Activated CD8-positive, alpha-beta memory T cell treated with anti-CD3 and anti-CD28 coated beads for 48 hours (primary cell): ENCODE measurements at places on chromosomes 1 and 21.

- DNase-seq, result no peak
Observed at GRCh38 chr1:156746406-156746727, 5.1 kb downstream of the HDGF start.

GRCh38 chr1:115238336-115239147 lies 99.5 kb downstream of the NGF start:
- no peak for DNase-seq

- no peak for DNase-seq
Observed at GRCh38 chr1:228469413-228470162, 17.6 kb upstream of the RNF187 start.

DNA sequence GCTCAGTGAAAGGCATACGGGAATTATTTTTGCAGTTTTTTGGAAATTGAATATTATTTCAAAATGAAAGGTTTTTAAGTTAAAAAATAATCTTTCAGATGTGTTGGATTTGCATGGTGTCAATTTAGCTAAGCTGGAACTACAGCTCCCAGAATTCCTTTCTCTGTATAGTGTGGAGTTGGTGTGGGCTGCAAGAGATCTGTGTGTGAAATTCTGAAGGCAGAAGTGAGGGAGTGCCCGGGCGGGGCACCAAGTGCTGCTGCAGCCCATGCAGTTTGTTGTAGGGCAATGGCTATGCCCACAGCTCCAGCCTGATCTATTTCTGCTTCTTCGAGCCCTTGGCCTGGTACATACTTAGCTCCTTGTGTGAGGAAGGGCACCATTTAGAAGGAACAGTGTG lies 60.5 kb upstream of the CSF1 start:
- no peak for DNase-seq

GRCh38 chr1:19460535-19461219 lies 24.7 kb downstream of the CAPZB start:
- no peak for DNase-seq

GRCh38 chr1:145955436-145955835 lies 2.4 kb downstream of the LIX1L start:
- DNase-seq, result no peak

DNA sequence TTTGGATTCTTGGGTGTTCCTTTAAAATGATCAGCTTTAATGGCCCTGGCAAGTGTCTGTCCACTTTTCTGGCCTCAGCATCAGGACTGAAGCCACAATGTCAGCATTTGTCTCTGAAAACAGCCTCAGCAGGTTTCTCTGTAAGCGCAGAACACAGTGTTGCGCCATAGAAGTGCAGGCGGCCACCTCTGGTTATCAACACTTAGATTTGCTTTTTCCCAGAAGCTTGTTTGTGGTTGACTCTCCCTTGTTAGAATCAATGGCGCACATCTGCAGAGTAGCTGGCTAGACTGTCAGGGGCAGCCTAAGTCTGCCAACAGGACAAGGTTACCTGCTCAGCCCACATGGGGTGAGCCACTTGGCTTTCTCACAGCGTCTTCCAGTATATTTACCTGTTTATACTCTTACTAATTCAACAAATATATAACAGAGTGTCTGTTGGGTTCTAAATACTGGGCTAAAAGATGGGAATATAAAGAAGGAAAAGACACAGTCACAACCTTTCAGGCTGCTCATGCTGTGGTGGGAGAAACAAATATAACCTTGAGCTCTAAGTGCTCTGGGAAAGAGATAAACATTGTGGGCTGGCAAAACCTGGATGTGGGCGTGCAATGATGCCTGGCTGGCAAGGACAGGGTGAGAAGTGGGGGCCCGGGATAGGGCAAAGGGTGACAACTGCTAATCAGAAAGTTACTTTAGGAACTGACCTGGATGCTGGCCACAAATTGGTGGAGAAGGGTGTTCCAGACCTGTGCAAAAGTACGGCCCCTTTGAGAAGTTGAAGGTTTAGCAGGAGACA lies 149.3 kb upstream of the KIAA0040 start:
- DNase-seq, result no peak

DNA sequence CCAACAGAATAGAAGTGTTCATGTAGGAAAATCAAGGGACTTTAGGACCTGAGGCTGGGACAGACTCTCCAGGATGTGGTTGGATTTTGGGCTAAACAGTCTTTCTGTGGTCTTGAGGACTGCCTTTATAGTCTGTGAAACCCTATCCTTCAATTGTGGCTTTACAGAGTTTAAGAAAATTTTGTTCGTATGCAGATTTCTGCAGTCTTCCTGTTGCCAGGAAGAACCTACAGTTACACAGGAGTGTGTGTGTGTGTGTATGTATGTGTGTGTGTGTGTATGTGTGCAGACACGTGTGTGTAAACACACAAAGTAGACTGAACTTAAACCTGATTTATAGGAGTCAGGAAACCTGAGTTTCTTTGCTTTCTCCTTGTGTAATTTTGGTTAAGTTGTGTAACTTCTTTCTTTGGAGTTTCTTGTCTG lies 22.8 kb downstream of the NEK7 start:
- DNase-seq, result no peak

DNA sequence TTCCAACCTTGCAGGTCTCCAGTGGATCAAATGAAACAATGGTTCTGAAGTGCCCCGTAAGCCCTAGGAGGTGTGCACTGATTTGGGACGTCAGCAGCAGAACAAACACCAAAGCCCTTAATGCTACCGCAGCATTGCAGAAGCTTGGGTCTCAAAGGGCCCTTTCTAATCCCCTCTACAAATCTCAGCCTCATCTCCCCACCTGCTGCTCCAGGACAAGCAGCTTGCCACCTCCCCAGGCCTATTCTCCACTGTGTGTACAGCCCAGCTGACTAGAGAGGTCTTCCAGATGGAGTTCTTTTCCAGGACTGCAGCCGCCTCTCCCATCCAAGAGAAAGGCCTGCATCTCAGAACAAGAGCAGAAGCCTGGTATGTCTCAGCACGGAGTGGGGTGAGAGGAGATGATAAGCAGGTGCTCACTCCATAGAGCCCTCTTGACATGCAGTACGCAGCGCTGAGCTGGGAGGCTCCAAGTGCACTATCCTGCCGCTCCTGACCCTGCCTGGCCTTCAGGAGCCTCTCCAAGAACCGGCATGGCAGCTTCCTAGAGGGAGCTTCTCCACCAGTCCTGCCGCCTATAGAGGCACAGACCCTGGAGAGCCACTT lies 46.3 kb downstream of the MRPL37 start:
- no peak for DNase-seq

DNA sequence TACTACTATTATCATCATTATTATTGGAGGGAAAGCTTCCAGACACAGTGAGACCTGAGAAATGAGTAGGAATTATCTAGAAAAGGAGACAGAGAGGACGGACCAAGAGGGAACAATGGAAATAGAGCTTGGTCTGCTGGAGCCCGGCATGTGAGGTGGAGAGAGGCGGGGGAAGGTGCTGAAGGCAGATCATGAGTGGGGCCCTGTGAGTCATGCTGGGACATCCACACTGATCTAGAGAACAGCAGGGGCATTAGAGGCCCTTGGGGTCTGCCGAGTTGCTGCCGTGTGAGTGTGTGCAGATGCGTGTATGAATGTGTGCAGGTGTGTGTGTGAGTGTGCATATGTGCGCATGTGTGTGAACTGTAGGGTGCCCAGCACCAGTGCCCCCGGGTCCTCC lies 65.7 kb downstream of the TMCO4 start:
- no peak for DNase-seq

DNA sequence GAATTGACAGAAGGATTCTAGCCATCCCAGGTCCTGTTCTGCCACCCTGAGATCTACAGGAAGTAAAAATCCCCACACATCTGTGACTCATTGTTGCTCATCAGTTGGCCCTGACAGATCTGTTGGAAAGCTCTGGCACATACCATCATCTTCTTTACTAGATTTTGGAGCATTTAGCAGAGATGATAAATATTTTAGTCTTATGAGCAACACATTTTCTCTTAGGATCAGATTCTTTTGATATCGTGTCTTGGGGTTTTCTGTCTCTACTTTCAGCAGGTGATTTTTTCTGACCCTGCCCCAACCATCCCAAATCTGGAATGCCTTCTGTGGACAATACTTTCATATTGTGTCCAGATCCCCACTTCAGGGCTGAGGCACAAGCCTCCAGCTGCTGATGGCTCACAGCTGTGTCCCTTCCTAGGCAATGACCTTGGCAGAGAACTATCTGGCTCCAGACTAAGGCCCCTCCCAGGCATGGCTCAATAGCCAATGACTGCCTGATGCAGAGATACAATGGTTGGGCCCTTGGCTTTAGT lies 102.8 kb downstream of the GDAP2 start:
- no peak for DNase-seq

- no peak for DNase-seq
Observed at GRCh38 chr1:157137046-157137407, 1.2 kb downstream of the ETV3 start.

DNA sequence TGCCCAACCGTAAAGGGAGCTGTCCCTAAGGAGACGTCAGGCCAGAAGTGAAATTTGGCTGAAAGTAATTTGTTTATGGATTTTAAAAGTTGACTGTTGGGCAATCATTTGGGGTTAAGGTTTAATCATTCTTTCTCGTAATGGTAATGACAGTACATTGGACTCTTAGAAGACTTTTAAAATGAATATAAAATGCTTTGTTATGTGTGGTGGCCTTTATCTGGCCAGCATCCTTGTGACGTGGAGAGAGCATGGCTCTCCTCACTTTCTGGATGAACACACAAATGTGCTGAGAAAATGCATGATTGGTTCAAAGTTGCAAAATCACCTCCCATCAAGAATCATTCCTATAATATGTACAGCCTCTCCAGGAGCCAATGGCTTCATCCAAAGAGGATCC lies 160.2 kb downstream of the DHRS3 start:
- DNase-seq, result no peak

- DNase-seq, result no peak
Observed at GRCh38 chr1:19342062-19342750, 30.1 kb downstream of the SLC66A1 start.

GRCh38 chr21:19489930-19490329 lies 1086.3 kb upstream of the TMPRSS15 start:
- no peak for DNase-seq

GRCh38 chr1:77282187-77282865 lies 507 bp downstream of the AK5 start:
- peak; percentile 4 for DNase-seq

- DNase-seq, result no peak
Observed at GRCh38 chr1:15678578-15678977, 5.5 kb upstream of the PLEKHM2 start.

DNA sequence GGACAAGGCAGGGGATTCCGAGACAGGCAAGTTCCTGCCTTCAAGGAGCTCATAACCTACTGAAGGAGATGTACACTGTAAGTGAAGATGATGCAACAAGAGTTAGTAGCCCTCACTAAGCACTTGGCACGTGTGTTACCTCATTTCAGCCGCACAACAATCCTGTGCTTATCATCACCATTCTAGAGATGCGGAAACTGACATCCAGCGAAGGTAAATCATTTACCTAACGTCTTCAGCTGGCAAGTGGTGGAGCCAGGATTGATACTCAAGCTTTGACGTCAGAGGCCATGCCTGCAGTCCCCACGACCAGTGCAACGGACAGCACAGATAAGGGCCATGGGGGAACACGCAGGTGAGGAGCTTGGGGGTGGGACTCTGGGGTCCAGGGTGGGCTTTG lies 2.9 kb upstream of the UBXN10 start:
- no peak for DNase-seq

- no peak for DNase-seq
Observed at GRCh38 chr1:220278991-220279390, 6.7 kb upstream of the RAB3GAP2 start.

DNA sequence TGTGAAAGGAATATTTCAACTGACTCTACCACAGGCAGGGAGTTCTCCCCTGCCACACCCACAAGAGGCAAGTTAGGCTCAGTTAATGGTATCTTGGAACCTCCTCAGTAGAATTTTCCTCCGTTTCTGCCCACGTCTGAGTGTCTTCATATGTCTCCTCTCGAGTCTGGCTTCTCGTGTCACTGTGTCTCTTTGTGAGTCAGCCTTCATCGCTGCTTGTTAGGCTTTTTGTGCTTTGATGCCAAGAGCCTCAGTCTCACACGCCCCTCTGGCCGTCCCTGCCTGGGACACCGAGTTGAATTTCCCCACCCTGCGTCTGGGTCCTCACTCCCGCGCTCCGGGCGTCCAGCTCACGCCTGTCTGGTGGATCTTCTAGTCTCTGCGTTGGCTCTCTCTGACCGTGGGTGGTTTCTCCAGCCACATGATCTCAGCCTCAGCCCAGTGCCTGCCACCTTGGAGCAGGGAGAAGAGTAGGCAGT lies 125.7 kb upstream of the GADD45A start:
- no peak for DNase-seq

GRCh38 chr1:36529769-36530260 lies 47.1 kb upstream of the CSF3R start:
- DNase-seq, result no peak

GRCh38 chr1:23691499-23692307 lies at the start of gene RPL11:
RPL11 (plus strand) TSS chr1:23691806; CDS start chr1:23691824, 18 bp downstream.
- peak; percentile 59 for DNase-seq

DNA sequence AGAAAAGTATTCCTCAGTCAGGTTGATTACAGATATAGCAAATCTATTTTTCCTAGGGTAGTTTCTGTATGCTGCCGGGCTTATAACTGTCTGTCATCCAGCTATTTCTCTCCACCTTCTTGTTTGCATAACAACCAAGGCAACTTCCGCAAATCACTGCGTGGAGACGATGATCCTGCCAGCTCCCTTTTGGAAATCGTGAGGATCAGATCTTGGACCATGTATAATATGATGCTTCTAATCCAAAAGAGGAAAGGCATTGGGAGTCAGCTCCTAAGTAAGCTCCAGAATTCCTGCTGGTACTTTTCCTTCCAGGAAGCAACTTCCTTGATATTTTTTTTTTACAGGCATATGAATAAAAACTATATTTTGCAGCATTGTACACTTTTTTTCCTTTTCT lies 445 bp upstream of the RGS4 start:
- no peak for DNase-seq

- no peak for DNase-seq
Observed at GRCh38 chr1:2469103-2469940, 6.8 kb upstream of the PLCH2 start.

DNA sequence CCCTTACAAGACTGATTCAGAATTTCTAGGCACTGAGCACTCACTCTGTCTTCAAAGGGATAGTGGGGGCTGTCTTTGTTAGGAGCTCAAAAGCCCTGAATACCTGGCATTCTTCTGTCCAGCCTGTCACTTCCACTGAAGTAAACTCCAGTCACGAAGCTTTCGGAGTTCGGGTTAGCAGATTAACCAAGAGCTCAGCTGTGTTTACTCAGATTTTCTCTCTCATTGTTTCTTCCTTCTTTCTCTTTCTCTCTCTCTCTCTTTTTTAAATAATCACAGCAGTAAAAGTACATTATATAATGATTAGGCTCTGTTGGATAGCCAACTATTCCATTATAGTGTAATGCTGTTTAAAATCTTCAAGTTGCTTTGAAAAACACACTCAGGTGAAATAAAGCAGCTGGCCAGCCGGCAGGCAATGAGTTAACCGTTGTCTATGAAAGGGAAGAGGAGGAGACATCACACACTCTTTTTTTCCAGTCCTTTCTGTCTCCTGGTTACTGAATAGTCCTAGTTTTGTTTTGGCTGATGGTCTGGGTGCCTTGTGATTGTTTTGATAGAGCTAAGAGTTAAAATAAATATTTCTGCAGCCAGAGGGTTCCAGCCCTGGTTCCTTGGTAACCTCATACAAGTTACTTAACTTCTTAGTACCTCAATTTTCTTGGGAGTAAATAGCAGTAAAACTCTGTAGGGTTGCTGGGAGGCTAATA lies 89.8 kb downstream of the ADSS2 start:
- no peak for DNase-seq

GRCh38 chr21:31343680-31344480 lies at the start of gene TIAM1:
TIAM1 (minus strand) TSS chr21:31344261; CDS start chr21:31266972, 77,289 bp downstream.
- no peak for DNase-seq

- DNase-seq, result no peak
Observed at GRCh38 chr1:2073382-2074230, 23.4 kb downstream of the PRKCZ start.

GRCh38 chr21:29396951-29397455 lies 98.3 kb downstream of the BACH1 start:
- no peak for DNase-seq

- no peak for DNase-seq
Observed at GRCh38 chr21:29144736-29145353, 14.4 kb downstream of the MAP3K7CL start.
